AG08396 (cell line): ENCODE measurements at places on chromosomes 3 and 15.

- peak; percentile 80 for DNase-seq
These were observed 17.5 kb downstream of the CIDEC start for GRCh38 chr3:9862391-9863057.

- peak; percentile 75 for DNase-seq
These were observed 736 bp downstream of the ARHGEF26 start for GRCh38 chr3:154121701-154122551.

GRCh38 chr3:105513042-105513441, 146.3 kb downstream of the ALCAM start:
- peak; percentile 45 for DNase-seq

GRCh38 chr3:14124223-14124614, 451 bp downstream of the CHCHD4 start:
- peak; percentile 39 for DNase-seq

GRCh38 chr3:136207489-136208115, 11.5 kb upstream of the MSL2 start:
- no peak for DNase-seq

- no peak for DNase-seq
These were observed 278.2 kb upstream of the STT3B start for GRCh38 chr3:31254483-31254882.

DNA sequence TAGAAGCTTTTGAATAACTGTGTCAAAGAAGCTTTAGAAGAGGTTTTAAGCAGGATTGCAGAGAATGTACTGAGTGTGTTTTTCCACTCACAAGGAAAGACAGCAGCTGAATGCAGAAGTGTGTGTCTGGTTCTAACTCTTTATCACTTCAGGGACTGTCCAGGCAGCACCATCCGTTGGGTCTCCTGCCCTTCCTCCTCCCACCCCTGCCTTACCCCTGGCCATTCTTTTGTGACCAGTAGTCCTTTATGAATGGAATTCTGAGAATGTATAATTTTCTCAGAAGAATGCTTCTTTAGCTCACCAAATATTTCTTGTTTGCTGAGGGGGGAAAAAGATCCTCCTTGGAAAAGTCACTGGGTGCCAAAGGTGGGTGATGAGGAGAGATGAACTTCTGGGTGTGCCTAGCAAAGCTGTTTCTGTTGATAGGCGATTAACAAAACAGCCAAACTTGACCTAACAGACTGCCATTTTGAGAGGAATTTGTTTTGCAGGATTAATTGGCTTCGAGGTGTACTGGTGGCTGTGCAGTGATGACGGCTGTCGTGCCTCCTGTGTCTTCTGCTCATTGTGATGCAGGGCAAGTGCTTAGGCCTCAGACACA, 70.9 kb downstream of the IGF1R start:
- DNase-seq, result no peak

- DNase-seq, result no peak
These were observed 124.1 kb downstream of the SERPINI1 start for GRCh38 chr3:167859610-167860009.

GRCh38 chr15:33508703-33509102, 197.9 kb downstream of the RYR3 start:
- DNase-seq, result no peak

DNA sequence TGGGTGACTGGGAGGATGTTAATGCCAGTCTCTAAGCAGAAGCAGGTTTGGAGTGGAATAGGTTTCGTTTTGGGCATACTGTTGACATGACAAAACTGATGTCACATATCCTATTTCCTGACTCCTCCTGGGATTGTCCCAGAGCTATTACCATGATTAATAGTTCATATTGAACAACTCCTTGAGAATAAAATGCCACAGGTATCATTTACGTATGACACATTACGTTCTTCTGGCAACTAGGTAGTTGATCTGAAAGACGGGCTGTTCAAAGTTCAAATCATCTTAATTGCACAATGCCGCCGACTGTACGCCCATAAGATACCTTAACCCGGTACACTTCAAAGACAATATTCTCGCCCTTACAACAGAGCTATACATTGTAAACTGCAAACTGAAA, 1.4 kb upstream of the RAB5A start:
- no peak for DNase-seq

GRCh38 chr15:70318594-70319465, 221.1 kb upstream of the TLE3 start:
- DNase-seq, result no peak

- no peak for DNase-seq
These were observed 4.8 kb upstream of the DAPK2 start for GRCh38 chr15:64051093-64051402.

GRCh38 chr3:14780927-14781507, 37.7 kb upstream of the FGD5 start:
- DNase-seq, result peak; percentile 70

GRCh38 chr3:127304121-127304744, 16.4 kb upstream of the PRR20G start:
- no peak for DNase-seq

DNA sequence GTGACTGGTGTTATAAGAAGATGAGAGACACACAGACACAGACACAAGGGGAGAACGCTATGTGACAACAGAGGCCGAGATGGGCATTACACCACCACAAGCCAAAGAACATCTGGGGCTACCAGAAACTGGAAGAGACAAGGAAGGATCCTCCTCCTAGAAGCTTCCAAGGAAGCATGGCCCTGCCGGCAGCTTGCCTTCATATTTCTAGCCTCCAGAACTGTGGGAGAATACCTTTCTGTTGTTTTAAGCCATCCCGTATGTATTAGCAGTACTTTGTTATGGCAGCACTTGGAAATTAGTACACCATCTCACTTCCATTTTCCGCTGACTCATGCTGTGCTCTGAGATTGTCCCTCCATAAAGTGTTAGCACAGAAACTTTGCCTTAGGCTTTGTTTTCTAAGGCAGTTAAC, 38.7 kb upstream of the CA12 start:
- no peak for DNase-seq

DNA sequence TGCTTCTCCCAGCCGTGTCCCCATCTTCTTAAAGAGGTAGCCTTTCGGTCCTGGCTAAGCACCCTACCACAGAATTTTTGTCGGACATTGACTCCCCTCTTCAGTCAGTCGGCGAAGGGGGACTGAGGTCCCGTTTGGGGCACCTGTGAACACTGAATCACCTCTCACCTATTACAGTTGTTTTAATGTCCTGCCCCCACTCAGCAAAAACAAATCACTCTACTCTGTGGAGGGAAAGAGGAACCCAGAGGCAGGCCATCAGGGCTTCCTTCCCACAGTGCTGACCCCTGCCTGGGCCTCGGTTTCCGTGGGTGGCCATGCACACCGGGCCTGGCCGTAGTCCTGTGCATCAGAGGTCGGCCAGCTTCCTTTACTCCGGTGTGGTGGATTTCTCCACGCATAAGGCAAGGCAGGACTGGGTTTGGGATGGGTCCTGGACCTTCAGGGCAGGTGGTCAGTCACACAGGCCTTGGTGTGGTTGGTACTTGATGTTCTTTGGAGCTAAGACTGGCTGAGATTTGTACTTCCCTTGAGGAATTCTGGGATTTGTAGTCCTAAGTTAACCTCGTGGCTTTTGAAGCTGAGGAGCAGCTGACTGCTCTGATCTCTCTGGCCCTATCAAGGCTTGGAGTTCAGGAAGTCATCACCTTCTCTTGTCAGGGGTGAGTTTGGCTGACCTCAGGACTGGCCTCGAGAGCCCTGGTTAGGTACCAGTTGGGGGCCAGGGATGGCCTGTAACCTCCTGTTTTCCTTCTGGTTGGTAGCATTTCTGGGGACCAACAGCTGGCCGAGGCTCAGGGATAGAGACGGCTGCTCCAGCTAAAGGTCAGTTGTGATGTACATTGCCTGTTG, 627 bp upstream of the FAM131A start:
- peak; percentile 79 for DNase-seq

GRCh38 chr3:78026318-78026828, 986.5 kb downstream of the ROBO2 start:
- DNase-seq, result no peak

GRCh38 chr15:60913900-60914299, 315.2 kb downstream of the RORA start:
- no peak for DNase-seq

- peak; percentile 95 for DNase-seq
These were observed at the start of gene RPL29 for GRCh38 chr3:51995346-51996163. TSS of gene RPL29 (minus strand) at chr3:51995895. CDS start at chr3:51995461, 434 bp downstream.

DNA sequence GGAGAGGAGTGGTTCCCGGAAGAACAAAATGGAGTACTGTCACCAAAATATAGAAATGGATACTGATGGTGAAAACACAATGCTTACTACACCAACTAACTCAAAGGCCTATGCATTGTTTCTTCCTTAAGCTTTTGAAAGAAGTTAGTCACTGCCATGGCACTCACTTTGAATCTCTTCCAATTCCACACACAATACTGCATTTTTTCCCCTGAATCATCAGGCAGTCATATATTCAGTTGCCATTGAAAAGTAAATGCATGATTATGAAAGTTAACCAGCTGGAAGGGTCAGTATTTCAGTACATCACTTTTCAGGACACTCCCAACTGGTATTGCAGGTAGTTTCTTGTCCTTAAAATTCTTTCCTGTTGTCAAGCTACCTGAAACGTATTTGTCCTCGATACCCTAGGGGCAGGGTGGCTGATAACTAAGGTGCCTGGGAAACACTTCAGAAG, 9.0 kb upstream of the LRRFIP2 start:
- peak; percentile 58 for DNase-seq

- DNase-seq, result no peak
These were observed 209.2 kb upstream of the TPRG1 start for GRCh38 chr3:188962253-188963247.

DNA sequence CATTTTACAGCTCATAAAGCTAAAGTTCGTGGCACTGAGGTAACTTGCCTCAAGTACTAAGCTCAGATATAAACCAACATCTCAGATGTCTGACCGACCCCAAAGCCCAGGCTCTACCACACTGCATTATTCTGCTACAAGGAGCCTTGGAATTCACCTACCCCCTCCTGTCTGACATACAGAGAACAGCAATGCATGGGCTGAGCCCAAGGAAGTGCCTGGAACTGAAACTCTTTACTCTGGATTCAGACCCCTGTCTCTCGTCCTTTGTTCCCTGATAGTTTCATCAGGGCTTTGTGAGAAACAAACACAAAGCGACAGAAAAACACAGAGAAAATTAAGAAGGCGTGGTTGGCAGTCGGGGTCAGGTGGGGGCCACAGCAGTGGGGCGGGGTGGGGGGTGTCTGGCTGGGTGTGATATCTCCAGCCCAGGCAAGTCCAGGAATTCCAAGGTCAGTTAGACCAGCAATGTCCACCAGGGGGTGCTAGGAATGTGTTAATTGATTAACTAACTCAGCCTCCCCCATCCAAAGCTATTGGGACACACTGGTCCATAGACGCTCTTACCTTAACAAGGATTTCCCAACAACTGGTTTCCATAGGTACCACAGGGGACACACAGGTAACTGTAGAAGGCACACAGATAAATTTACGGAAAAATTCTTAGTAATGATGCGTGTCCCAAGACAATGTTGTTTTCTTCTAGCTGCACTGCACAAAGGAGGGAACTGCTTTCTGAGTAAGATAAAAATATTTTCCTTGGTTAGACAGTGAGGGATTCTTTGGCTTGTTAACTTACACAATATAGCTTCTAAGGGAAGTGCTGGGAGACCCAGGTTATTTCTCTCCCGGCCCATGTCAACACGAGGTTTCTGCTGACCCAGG, 18.8 kb upstream of the SSUH2 start:
- DNase-seq, result peak; percentile 71

- DNase-seq, result no peak
These were observed 3.9 kb upstream of the VILL start for GRCh38 chr3:37986479-37987314.

GRCh38 chr3:129967761-129968160, 6.8 kb upstream of the TRH start:
- DNase-seq, result no peak

DNA sequence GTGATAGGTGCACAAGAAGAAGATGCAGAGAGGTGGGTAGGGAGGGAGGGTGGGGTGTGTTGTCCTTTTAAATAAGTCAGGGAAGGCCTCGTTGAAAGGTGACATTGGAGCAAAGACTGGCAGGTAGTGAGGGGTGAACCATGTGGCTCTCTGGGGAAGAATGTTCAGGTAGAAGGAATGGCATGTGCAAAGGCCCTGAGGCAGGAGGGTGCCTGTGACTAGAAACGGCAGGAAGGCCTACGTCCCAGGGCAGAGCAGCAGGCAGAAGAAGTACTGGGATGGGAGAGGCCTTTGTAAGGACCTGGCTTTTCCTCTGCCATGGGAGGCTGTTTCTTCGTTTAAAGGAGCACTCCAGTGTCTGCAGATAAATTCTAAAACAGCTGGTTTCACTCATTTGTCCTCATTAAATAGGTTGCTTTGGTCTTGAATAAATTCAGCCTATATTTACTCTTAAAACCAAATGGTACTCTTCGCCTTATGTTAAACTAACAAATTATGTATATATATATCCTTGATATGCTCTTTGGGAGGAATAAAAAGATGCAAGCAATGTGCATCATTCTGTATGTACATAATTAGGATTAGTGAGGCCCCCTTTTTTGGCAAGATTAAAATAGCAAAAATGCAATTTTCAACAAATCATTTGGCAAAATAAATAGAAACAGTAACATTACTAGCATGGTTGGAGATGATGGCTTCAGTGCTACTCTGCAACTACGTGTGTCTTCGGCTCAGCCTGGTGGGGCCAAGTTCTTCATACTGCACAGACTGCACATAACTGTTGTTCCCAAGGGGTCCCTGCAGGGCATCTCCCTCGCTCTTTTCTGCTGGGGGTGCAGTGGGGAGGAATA, 151.4 kb downstream of the KLF13 start:
- DNase-seq, result no peak

DNA sequence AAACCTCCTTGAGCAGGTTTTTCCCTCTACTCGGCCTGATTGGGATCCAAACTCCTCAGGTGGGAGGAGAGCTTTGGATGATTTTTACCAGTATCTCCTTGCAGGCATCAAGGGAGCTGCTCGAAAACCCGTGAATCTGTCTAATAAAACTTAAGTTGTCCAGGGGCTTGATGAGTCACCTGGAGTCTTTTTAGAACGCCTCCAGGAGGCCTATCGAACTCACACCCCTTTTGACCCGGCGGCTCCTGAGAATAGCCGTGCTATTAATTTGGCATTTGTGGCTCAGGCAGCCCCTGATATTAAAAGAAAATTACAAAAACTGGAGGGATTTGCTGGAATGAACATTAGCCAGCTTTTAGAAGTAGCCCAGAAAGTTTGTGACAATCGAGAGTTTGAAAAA, 41.6 kb downstream of the ZBTB11 start:
- no peak for DNase-seq

GRCh38 chr3:15724446-15724845, 73.3 kb downstream of the ANKRD28 start:
- DNase-seq, result no peak

DNA sequence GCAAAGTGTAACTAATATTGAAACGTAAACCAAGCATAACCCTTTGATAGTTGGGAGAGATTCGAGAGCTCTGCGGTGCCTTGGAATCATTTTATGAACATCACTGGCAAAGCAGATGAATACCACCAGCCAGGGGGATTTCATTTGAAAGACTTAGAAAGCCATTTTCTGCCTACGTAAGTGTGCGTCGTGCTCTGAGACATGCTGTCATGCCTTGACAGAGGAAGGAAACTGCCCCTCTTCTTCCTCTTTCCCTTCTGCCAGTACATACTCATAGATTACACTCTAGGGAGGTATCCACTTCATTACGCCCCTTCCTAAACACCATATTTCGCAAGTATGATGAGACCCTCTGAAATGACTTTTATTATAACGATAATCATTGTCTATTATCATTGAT, 3.3 kb upstream of the MTHFS start:
- DNase-seq, result no peak

GRCh38 chr3:12947504-12948369, 106.4 kb upstream of the RPL32 start:
- DNase-seq, result peak; percentile 81
